ENCODE measurements at places on chromosomes 11 and 22.

DNA sequence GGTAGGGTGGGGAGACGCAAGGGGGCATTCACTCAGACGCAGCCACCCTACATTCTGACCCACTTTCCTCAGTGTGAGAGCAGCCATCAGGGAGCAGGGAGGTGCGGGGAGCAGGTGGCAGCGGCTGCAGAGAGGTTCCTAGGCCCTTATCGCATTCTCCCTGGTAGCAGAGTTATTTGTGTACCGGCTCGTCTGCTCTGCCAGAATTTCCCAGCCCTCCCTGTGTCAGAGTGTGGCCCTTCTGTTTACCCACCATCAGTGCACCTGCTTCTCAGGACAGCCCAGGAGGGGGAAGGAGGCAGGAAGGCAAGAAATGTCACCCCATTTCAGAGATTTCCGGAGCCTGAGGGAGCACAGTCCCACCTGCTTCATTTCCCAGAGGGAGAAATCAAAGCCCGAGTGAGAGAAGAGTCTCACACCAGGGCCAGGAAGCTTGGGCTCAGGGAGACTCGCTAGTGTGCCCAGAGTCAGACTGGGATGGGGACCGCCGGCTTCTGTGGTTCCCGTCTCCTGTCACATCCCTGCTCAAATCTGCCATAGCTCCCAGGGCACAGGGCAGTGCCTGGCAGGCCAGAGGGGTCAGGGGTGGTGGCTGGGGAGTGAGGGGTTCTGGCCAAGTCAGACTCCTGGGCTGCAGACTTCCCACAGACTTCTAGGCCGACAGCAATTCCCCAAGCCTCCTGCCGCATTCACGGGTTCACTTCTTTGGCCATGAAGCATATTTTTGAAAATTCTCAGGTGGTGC lies 49.7 kb downstream of the ARRB1 start:
- no peak for DNase-seq

GRCh38 chr22:40726514-40726913 lies 47.2 kb downstream of the MCHR1 start:
- DNase-seq = no peak

DNA sequence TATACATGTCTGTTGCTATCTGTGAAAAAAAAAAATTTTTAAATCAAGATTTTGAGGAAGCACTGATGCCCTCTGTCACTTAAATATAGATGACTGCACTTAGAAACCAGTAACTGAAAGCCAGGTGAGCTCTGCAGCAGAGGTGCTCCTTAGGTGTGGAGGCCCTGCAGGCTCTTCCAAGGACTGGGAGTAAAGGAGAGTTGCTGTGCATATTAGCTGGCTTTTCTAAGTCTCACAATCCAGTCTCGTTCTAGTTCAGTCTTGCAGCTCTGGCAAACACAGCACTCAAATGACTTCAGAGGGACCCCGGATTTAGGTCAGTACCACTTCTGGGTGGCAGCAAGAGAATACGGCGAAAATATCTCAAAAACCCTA lies 61.0 kb downstream of the LARGE2 start:
- no peak for DNase-seq

GRCh38 chr11:64252003-64252872 lies 908 bp downstream of the PLCB3 start:
- no peak for DNase-seq

DNA sequence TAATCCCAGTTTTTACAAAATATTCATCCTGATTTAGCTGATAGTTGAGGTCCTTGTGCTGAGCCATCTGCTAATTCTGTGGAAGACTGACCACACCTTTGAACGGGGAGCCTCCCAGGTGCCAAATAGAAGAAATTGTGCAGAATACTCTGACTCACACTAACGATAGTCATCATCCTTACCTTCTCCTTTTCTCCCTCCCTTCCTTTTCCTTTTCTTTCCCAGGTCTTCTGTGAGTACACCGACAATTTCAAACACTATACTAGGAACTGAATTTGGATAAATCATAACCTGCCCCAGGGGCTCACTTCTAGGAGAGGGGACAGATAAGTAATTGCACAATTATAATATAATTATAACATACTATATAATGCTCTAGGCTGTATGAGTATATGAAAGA lies 73.1 kb upstream of the CTSC start:
- no peak for DNase-seq

DNA sequence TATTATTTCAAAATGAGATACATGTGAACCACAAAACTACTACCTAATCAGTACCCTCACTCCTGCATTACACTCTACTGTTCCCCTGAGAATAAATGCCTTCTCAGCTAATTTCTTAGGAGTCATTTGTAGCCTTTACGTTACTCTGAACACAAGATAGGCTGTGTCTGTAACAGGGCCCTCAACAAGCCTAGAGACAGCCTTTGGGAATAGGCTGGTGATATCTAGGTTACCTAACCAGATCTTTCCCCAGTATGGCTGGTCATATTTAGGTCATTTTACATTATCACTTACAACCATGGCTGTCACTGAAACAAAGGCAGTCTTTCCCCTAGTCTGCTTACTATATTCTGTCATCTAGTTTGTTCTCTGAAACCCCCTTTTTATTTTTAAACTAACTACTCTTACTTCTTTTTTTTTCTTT lies 14.2 kb downstream of the ATM start:
- no peak for DNase-seq

DNA sequence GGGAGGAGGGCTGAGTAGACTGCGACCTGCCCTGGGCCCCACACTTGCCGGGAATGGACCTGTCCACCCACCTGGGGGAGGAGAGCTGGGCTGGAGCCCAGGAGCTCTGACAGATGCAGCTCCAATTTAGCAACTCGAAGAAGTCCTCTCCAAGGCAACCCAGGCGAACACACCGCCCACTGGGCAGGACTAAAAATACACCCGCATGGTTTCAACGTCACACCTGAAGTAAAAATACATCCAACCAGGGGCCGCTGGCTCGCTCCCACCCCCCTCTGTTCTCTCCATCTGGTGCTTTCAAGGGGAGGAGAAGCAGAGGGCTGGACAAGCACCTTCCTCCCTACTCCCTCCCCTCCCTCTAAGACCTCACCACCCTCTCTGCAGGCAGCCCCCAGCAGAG lies 119.9 kb downstream of the FEZ1 start:
- DNase-seq = no peak

DNA sequence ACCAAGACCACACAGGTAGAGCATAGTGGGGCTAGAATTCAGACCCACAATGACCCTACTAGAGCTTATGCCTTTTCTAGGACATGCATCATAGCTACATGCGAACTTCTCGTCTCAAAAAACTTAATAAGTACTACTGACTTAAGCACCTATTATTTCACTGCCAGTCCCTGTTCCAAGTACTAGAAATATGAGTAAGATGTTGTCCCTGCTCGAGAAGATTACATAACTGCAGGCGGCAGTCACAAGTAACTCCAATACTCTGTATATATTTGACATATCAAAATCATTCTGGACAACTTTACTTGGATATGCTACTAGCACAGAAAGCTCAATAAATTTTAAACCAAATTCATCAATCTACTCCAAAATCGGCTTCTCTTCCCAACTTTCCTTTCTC lies 235.0 kb downstream of the TTC28 start:
- DNase-seq = no peak

DNA sequence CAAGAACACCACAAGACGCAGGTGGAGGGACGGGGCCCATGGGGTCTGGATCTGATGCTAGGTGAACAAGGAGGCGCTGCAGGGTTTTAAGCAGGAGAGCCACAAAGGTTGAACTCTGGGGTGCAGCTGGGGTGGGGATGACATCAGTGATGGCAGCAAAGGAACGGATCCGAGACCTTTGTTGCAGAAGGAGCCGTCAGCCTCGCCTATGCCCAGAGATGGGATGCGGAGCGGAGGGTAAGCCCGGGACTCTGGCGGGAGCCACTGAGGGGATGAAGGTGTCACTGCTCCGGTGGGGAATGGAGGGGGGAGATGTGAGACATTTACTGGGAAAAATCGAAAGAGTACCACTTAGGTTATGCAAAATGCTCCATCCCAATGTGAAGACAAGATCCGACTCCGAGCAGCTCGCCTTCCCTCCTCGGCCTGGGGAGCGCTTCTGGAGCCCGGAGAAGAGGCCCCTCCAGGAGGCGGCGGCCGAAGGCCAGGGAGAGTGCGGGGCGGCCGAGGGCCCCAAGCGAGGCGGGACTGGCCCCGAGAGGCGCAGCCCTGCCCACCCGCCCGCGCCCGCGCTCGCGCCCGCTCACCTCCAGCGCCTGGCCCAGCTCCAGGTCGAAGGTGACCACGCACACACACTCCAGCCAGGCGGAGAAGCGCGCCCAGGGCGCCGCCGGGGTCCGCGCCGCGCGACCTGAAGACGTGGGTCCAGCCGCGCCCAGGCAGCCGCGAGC lies 422 bp downstream of the DENND6B start:
- DNase-seq = no peak

- DNase-seq = no peak
These were observed 39.1 kb downstream of the MED15 start for GRCh38 chr22:20546541-20546950.

- no peak for DNase-seq
These were observed 8.3 kb downstream of the SRSF8 start for GRCh38 chr11:95074792-95075563.

- no peak for DNase-seq
These were observed 3.2 kb downstream of the AMOTL1 start for GRCh38 chr11:94771390-94771789.

- no peak for DNase-seq
These were observed 213.1 kb downstream of the INSC start for GRCh38 chr11:15327786-15328231.

DNA sequence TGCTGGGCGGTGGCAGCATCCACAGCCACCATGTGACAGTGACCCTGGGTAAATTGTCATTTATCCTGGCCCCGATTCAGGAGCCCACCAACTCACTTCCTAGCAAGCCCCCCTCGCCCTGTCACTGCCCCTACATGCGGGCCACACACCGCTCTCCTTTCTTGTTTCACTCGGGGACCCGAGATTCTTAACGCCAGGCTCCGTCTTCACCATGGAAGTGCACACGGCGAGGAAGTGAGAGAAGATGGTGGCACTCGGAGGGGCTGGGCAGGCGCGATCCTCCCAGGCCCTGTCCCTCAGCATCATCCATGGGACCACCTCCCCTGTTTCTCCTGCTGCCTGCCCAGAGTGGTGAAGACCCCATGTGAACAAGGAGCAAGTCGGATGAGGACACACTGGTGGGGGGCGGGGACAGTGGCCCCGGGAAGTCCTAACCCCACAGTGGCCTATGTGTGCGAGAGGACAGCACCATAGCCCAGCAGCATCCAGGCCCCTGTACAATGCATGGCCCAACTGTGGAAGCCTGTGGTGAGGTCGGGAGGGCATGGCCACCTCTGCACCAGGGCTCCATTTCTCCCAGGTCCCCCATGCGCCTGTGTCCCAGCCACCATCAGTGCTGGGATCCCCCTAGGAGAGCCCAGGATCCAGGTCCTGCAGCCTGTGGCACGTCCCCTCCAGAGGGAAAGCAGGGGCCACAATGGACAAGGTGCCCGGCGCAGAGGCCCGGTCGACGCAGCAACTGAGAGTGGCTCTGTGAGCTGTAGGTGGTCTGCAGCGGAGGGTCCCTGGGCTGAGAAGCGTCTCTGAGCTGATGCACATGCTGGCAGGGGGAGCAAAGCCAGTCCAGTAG lies 262.8 kb downstream of the BRD1 start:
- no peak for DNase-seq

DNA sequence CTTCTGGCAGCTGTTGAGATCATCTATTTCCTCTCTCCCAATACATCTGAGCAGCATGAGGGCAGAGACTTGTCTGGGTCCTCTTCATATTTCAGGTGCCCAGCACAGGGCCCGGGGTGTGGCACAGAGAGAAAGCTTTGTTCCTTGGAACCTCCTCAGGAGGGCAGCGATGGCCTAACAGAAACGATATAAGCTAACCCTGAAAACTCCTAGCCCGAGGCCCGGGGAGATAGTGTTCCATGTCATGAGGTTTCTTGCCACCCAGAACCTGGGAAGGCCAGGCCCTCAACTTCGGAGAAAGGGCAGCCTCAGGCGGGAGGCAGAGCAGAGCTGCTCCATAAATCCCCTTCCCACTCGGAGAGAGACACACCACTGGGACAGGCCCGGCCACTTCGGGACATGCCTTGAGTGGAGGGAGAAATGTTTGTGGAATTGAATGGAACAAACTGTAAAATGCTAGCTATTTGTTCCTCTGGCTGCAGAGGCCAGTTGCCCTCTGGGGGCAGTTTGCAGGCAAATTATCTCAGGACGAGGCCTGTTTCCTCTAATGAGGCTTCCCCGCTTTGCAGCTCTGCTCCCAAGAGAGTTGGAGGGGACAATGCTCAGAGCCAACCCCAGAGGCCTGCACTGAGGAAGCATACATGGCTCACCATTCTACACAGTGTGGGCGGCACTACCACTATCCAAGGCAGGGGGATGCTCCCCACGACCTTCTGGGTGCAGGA lies 11.6 kb downstream of the ARRB1 start:
- DNase-seq = no peak

DNA sequence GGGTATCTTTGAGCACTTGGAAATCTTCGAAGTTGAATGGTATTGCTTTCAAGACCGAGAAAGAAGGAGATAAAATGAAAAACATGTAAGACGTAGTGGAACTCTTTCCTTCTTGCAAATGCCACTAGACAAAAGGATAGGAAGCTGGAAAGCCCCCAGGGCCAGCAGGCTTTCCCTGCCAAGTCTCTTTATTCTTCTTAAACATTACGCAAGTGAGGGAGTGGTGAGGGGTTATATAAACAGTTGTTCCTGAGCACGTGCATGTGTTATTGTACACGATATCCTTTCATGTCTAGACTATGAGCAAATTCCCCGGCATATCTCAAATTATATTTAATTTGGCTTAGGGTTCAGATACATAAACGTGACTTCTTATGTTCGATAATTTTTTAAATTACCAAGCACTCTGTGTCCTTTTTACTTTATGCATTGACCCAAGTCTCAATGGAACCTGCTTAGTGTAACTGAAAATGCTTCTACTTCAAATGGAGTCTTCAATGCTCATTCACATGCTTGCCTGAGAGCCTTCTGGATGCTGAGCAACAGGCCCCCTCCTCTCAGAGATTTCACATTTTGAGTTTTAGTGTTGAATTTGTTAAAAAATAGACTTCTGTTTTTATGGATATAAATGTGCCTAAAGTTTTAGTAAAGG lies 59.0 kb downstream of the PPP2R1B start:
- DNase-seq = no peak

Data from stimulated activated CD8-positive, alpha-beta memory T cell treated with anti-CD3 and anti-CD28 coated beads, Interleukin-15, amount 100 ng/mL, for 1 hour (primary cell).